ENCODE measurements at places on chromosomes 4 and X.

GRCh38 chrX:13605611-13606010 is 36.2 kb downstream of the EGFL6 start:
- DNase-seq: no peak

DNA sequence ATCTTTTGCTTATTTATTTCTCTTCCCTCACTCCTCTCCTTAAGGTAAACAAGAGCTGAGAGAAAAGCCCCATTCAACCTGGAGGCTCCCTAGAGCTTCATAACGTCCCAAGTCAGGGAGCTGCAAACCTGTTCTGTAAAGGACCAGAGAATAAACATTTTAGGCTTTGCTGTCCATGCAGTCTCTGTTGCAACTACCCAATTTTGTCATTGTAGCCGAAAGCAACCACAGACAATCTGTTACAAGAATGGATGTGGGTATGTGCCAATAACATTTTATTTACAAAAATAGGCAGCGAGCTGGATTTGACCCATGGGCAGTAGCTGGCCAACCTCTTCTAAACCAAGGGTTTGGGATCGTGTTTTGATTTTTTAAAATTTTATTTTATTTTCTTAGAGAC is 71.3 kb upstream of the TBL1X start:
- DNase-seq: no peak

- DNase-seq: no peak
Observed at GRCh38 chr4:6207602-6208001, 7.3 kb upstream of the JAKMIP1 start.

- no peak for DNase-seq
Observed at GRCh38 chrX:43316146-43316545, 340.0 kb upstream of the MAOA start.

- DNase-seq: no peak
Observed at GRCh38 chrX:154462396-154462795, 4.3 kb downstream of the PLXNA3 start.
